ENCODE measurements at places on chromosomes 7 and 10. TPM values are rescaled to one million over a fixed set of nuclear protein-coding genes. Genes with fewer than 3 reads are reported as not detected.

- DNase-seq = peak; percentile 68
- no peaks in the 10 kb centered on the region for H3K27me3 ChIP-seq
- H3K36me3 ChIP-seq = no peaks in the 10 kb centered on the region
- peaks cover 5% of the 10 kb centered on the region for H3K4me1 ChIP-seq
- H3K27ac ChIP-seq = peak overlapping the region; percentile 86
Measured at GRCh38 chr7:74272305-74273038, 16.7 kb upstream of the CLIP2 start.

- no peak overlapping the region for H3K4me3 ChIP-seq
- no peaks in the 10 kb centered on the region for H3K4me1 ChIP-seq
- no peaks in the 10 kb centered on the region for H3K36me3 ChIP-seq
- no peak overlapping the region for H3K27ac ChIP-seq
- H3K27me3 ChIP-seq = no peaks in the 10 kb centered on the region
Measured at GRCh38 chr7:95478272-95479037, 7.3 kb upstream of the ASB4 start.

DNA sequence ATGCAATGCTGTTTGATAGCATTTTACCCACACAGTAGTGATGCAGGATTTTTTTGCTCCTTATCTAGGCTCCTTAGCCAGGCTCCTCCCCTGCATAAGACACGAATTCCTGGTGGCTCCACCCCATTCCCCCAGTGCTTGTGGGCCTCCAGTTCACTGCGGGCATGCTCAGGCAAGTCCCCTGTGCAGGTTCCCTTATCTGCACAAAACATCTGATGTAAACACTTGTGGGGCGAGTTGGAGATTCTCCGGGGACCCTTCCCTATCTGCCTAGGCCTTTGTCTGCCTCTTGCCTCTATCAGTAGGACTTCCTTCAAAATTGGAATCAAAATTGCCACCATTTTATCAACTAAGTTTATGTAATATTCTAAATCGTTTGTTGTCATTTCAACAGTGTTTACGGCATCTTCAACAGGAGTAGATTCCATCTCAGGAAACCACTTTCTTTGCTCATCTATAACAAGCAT, 5.4 kb upstream of the STK17A start:
- no peak for DNase-seq
- no peak overlapping the region for H3K27ac ChIP-seq
- H3K4me1 ChIP-seq = no peaks in the 10 kb centered on the region
- H3K36me3 ChIP-seq = no peaks in the 10 kb centered on the region
- no peaks in the 10 kb centered on the region for H3K27me3 ChIP-seq

DNA sequence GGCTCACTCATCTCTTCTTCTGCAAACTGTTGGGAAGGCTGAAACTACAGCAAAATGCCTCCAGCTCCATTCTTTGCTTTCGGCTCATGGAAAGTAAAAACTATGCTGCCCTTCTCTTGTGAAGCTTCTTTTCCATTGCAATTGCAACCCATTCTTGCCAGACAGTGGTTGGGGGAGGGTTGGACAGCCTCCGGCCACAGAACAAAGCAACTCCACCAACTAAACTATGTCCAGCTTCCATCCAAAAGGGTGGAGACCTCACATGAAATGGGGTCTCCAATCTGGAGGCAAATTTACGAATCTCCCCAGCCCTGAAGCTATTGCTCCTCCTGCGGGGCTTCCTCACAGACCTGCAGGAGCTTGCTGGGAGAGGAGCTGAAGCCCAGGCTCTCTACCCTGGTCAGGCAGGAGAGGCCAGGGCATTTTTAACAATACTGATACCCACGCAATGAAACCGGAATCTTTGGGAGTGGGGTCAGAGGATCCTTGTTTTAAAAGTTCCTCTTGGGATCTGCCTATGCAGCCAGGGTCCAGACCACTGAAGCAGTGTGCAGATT, 549 bp downstream of the GPNMB start:
- no peak overlapping the region for H3K4me3 ChIP-seq
- H3K27ac ChIP-seq = peak overlapping the region; percentile 36
- DNase-seq = no peak

DNA sequence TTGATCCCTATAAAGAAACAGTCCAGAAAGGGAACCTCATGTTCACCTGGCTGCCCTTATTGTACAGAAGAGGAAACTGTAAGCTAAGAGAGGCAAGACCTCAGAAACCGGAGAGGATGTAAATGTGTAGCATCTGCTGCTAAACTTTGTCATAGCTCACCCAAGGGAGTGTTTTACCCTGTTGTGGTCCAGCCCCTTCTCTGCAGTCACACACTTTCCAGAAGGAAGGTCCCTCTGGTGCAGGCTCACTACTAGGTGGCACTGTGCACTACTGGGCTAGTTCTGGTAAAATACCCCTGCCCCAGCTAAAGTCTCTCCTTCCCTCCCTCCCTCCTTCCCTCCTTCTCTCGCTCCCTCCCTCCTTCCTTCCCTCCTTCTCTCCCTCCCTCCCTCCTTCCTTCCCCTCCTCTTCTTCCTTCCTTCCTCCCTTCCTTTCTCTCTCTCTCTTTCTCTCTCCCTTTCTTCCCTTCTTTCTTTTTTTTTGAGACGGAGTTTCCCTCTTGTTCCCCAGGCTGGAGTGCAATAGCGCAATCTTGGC, 42.5 kb upstream of the LCOR start:
- no peak overlapping the region for H3K27ac ChIP-seq
- no peak for DNase-seq
- no peak overlapping the region for H3K4me3 ChIP-seq
- H3K36me3 ChIP-seq = no peaks in the 10 kb centered on the region
- H3K27me3 ChIP-seq = no peaks in the 10 kb centered on the region

GRCh38 chr10:72426986-72427385, 72.3 kb upstream of the DNAJB12 start:
- no peaks in the 10 kb centered on the region for H3K4me1 ChIP-seq
- DNase-seq = no peak
- H3K27me3 ChIP-seq = no peaks in the 10 kb centered on the region
- H3K27ac ChIP-seq = no peak overlapping the region
- no peak overlapping the region for H3K4me3 ChIP-seq
- H3K36me3 ChIP-seq = no peaks in the 10 kb centered on the region

DNA sequence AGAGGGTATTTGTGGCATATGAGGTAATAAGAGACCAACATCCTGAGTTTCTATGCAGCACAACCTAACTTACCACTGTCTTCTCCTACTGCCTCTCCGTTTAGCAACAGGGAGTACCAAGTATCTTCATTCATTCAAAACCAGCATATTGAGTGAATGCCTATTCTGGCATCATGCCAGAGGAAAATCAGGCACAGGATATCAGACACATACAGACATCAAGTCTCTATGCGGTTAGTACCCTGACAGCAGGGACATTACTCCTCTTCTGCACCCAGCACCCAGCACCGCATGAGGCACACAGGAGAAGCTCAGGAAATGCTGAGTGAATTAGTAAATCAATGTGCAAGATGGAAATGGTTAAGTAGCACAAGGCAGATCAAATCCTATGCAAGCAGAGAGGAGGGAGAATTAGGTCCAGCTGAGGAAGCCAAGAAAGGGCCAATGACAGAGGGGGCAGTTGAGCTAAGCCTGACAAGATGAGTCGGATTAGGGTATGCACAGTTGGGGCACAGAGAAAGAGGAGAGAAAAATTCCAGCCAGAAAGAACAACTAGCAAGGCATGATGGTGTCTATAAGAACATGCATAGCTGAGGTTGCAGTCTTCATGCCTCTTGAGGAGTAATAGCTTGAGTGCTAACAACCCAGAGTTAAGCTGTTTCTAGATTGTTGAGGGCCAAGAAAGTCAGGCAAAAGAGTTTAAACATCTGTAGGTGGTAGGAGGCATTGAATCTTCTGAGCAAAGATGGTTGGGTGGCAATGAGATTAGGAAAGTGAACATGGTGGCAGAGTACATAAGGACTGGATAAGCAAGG, 146.0 kb downstream of the PLXNA4 start:
- no peaks in the 10 kb centered on the region for H3K36me3 ChIP-seq
- no peak for DNase-seq
- no peaks in the 10 kb centered on the region for H3K27me3 ChIP-seq
- H3K4me3 ChIP-seq = no peak overlapping the region
- H3K27ac ChIP-seq = no peak overlapping the region
- peaks cover 9% of the 10 kb centered on the region for H3K4me1 ChIP-seq

GRCh38 chr10:132714986-132715775, 70.8 kb downstream of the NKX6-2 start:
- DNase-seq = no peak
- no peaks in the 10 kb centered on the region for H3K27me3 ChIP-seq
- no peak overlapping the region for H3K27ac ChIP-seq
- no peaks in the 10 kb centered on the region for H3K4me1 ChIP-seq
- no peak overlapping the region for H3K4me3 ChIP-seq
- H3K36me3 ChIP-seq = no peaks in the 10 kb centered on the region

SHH gene
- total RNA-seq = 5.6 TPM

All from colonic mucosa (tissue), 4 donors.